Stimulated activated CD4-positive, alpha-beta T cell treated with anti-CD3 and anti-CD28 coated beads, Interleukin-2, amount 100 ng/mL, for 4 hours (primary cell): ENCODE measurements at places on chromosomes 6 and 20.

DNA sequence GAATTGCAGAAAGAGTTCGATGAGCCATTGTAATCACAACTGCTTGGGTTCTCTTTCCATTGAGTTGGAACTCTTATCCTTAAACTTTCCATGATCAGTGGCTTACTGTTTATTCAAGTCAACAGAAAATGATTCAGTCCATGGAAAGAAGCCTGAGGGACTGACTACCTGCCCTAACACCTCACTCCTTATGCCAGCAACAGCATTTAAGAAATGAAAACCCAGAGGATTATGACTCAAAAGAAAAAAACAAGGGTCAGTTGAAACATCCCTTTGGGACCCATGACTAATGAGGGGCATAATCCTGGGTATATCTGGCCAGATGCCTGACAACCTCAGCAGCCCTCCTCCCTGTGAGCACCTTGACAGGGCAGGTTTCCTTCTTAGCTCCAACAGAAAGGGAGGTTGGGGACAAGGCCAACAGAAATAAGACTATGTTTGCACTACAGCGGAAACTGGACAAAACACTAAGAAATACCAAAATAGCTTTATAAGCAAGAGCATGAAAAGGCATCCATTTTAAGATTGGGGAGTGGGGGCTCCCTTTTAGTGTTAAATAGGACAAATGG lies 106.7 kb downstream of the MAP3K5 start:
- no peak for DNase-seq

- DNase-seq = no peak
These were observed 1.9 kb downstream of the TMEM200A start for GRCh38 chr6:130367767-130368166.

DNA sequence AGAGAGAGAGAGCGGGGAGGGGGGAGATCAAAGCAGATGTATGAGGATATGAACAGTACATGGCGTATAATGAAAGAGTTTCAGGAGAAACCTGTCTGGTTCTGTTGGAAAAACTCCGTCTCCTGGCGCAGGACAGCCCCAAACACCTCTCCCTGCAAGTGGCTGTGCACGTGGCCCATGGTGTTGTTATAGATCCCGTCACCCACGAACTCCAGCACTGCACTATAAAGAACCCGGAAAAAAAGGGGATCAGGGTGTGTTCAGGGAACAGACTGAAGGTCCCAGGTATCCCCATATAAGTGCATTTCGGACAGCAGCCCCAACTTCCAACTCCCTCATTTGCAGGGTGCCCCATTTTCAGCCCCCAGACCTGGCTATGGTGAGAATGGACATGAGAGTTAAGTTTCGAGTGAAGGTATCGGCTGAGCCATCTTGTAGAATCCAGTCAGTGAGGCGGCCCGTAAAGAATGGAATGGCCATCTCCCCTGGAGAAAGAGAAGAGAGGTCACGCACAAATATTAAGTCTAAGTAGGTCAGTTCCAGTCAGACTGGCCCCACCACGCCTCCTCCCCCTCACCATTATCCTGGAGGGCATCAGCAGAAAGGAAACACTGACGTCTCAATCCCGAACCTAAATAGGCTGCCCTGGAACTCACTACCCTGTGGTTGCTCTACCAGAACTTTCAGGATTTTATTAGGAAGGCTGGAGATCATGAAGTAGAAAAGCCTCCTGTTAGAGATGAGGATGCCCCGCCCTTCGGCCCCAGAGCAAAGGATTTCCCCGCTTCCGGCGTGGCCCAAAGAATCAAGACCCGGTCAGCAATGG lies 1.3 kb downstream of the TAP1 start:
- no peak for DNase-seq

DNA sequence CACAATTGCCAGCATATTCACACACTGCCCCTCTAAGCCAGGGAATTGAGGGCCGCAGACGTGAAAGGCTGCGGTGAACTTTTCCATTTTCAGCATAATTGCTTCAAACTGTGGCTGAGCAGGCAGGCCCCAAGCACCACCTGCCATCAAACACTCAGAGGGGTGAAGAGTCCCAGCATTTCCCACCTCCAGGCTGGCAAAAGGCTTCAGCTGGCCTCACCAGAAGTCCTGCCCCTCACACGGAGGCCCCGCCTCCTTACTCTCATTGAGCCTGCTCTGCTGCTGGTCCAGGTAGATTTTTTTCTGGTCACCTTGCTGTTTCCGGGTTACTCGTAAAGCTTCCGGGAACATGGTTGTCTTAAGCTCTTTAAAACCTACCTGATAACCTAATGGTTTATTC lies 52.0 kb upstream of the PRELID3B start:
- no peak for DNase-seq

DNA sequence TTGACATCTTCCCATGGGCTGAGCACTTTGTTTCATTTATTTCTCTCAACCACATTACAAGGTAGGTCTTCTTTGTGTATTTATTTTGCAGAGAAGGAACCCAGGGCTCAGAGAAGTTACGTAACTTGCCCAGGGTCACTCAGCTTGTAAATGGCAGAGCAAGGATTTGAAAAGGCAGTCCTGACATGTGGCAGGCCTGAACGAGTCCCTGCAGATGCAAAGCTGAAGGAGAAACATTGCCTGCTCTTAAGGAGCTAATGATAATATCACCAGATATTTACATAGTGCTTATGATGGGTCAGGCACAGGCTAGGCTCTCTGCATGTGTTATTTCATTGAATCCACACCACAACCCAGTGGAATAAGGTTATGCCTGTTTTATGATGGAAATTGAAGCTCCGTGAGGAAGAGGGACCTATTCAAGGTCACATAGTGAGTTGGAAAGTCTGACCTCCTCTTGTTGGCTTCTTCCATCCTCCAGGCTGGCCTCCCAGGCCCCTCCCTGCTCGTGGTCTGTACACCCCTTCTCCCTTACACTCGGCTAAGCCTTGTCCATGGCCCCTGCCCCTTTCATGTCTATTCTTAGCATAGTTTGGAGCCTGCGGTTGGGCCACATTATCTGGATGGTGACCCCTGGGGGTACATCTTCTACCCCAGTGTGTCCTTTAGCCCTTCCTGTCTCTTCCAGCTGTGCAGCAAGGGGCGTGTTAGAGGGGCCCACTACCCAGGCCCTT lies 12.5 kb downstream of the MYH7B start:
- no peak for DNase-seq

- DNase-seq = no peak
These were observed 40.8 kb downstream of the DNAH8 start for GRCh38 chr6:38755874-38756273.

DNA sequence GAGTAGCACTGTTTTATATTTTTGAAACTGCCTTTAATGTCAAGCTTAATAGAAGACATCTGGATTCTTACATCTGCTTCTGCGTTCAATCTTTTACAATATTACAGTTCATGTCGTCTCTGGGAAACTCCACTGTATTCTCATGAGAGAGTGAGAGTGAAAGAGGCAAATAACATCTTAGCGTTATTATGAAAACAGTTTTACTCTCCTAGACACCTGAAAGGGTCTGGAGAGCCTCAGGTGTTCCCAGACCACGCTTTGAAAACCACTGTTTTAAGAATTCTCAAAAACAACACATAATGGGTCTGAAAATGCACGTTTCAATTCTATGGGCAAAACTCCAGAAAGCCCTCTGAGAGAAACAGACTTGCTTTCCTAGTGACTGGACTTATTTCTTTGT lies 63.3 kb downstream of the ARHGAP18 start:
- no peak for DNase-seq

- DNase-seq = no peak
These were observed 161.4 kb downstream of the C6orf58 start for GRCh38 chr6:127738423-127738822.

DNA sequence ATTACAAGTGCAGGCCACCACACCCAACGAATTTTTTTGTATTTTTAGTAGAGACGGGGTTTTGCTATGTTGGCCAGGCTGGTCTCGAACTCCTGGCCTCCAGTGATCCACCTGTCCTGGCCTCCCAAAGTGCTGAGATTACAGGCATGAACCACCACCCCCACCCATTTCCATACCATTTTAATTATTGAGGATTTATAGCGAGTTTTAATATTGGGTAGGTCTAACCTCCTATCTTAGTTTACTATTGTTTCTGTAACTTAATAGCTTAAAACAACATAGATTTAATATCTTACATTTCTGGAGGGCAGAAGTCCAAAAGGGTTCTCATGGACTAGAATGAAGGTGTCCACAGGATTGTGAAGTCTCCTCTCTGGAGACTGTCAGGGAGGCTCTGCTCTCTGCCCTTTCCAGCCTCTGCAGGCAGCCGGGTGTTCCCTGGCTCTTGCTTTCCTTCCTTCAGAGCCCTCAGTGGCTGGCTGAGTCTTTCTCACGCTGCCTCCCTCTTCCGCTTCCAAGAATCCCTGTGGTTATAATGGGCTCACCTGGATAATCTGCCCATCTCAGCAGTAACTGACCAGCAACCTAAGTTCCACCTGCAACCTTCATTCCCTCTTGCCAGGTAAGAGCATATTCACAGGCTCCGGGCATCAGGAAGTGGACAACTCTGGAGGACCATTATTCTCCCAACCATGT lies 18.6 kb upstream of the BCAS4 start:
- DNase-seq = no peak

GRCh38 chr6:13559968-13560650 lies 14.3 kb upstream of the SIRT5 start:
- no peak for DNase-seq

DNA sequence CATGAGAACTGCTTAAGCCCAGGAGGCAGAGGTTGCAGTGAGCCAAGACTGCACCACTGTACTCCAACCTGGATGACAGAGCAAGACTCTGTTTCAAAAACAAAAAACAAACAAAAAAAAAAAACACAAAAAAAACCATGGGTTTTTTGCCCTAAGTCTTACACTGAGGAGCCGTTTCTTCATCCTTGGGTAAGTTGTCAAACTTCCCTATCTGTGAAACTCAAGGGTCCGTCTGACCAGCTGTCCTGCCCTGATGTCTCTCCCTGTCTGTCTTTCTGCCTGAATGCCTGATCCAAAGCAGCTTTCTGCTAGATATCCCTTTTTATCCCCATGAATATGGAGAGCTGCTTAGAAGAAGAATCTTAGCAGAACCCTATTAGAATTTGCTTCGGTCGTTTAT lies 41.3 kb upstream of the CLDN20 start:
- DNase-seq = no peak

DNA sequence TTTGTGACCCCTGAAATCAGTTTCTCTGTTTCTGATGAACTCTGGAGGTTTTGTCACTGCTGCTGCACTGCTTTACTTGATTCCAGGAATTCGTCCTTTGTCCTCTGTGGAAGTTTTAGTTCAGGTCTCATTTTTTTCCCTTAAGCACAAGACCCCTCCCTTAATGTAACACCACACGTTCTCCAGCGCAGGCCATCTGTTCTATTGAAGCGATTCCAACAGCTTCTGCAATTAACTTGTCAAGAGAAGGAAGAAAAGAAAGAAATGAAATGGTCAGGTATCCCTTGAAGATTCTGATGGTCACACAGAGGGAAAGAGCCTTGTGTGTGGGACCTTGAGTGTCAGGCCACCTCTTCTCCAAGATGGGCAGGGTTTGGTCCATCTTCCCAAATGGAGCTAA lies 7.8 kb upstream of the MAS1L start:
- DNase-seq = no peak

GRCh38 chr6:129936329-129937165 lies 75.4 kb upstream of the TMEM244 start:
- DNase-seq = peak; percentile 19

DNA sequence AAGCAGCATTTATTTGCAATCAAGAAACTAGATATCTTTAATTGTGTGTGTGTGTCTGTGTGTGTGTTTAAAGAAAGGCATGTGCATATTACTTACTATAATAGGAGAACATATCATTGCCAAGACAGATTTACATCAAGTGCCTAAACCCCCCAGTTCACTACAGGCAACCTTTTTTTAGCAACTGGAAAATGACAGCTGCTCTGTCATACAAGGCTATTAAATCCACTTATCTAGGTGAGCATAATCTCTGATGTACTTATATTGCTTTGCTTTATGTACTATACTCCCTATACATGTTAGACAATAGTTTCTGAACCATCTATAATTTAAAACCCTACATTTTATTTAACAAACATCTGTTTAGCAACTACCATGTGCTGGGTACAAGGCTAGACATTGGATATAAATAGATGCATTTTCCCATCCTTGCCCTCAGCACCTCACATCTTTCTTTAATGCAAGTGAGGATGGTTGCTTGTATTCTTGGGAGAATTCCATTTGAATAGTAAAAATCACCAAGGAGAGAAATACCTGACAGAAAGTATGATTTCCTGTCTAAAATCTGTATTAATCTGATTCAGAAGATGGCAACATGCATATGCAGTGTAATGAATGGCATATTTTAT lies 398.3 kb downstream of the LAMA2 start:
- DNase-seq = no peak

GRCh38 chr6:87182940-87183339 lies 27.6 kb downstream of the ZNF292 start:
- DNase-seq = no peak

GRCh38 chr6:53287336-53288225 lies 61.2 kb downstream of the ELOVL5 start:
- DNase-seq = no peak

DNA sequence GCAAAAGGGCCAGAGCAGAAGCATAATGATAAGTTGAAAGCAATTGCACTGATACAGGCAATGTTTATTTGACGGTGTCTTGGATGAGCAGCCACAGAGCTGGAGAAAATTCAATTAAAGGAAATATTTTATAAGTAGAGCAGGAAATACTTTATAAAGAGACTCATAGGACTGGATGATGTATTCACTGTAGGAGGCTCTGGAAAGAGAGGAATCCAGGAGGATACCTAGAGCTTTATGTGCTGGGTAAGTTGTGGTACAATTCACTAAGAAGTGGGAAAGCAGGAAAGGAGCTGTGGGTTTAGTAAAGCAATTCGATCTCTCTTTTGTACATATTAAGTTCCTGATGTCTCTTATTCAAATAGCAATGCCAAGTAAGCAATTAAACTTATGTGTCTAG lies 86.3 kb downstream of the C6orf118 start:
- no peak for DNase-seq

DNA sequence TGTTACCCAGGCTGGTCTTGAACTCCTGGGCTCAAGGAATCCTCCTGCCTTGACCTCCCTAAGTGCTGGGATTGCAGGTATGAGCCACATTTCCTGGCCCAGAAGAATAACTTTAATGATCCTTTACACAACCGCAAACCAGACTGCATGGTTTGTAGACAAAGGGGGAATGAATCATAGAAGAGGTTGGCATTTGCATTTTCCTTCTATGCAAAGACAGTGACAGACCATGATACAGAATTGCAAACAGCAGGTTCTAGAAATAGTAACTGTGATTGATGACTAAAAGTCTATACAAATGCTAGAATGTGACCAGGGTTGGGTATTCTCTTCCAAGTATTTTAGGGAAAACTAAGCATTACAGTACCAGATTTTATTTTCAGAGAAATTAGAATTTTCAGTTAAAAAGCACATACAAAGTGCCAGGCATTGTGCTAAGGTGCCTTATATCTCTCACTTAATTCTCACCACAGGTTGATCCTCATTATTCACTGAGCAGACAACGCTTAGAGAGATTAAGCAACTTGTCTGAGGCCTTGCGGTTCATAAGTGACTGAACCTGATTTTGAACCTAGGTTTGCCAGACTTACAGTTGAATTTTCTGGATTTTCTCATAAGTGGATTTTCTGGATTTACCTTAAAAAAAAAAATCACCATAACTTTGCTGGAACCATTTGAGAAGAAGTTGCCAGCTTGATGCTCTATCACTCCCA lies 146.6 kb downstream of the ZFAND3 start:
- DNase-seq = no peak
